Esophagus squamous epithelium (tissue), 5 donors: ENCODE measurements at places on chromosomes 16 and 17.

GRCh38 chr17:77476006-77476405 lies 335.2 kb downstream of the SEC14L1 start:
- no peak for DNase-seq

DNA sequence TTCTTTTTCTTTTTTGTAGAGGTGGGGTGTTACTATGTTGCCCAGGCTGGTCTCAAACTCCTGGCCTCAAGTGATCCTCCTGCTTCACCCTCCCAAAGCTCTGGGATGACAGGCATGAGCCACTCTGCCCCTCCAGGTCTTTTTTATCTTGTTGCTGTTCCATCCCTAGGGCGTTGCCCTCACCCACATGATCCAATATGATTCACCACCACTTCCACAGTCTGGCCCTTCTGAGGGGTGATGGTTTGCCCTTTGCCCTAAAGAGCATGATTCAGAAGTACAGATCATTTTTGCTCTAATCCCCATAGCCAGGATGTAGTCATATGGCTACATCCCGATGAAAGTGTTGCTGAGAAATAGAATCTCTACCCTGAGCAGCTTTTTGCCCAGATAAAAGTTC lies 18.8 kb downstream of the STX4 start:
- DNase-seq = no peak

- no peak for DNase-seq
Observed at GRCh38 chr16:67663877-67664222, 2.7 kb downstream of the ENKD1 start.

- DNase-seq = no peak
Observed at GRCh38 chr17:35129973-35130351, 8.5 kb downstream of the FNDC8 start.

DNA sequence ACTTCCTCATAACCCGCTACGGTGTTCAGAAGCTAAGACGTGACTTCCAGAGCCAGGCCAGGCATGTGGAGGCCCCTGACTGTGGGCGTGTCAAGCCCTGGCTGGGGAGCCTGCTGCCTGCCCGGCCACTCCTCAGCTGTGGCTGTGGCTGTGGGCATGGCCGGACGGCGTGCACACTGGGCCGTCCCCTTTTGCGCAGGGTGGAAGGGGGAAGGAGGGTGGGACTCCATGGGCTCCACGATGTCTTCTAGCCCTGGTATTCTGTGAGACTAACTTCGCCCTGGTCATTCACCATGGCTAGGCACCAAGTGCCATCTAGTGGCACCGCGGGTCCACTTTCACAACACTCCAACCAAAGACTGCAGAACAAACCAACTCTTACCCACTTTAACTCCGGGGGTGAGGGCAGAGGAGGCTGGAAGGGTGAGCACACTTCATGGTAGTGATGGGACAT lies 67.9 kb downstream of the N4BP1 start:
- DNase-seq = no peak

- DNase-seq = no peak
Observed at GRCh38 chr17:37516127-37516571, 26.5 kb downstream of the DUSP14 start.

DNA sequence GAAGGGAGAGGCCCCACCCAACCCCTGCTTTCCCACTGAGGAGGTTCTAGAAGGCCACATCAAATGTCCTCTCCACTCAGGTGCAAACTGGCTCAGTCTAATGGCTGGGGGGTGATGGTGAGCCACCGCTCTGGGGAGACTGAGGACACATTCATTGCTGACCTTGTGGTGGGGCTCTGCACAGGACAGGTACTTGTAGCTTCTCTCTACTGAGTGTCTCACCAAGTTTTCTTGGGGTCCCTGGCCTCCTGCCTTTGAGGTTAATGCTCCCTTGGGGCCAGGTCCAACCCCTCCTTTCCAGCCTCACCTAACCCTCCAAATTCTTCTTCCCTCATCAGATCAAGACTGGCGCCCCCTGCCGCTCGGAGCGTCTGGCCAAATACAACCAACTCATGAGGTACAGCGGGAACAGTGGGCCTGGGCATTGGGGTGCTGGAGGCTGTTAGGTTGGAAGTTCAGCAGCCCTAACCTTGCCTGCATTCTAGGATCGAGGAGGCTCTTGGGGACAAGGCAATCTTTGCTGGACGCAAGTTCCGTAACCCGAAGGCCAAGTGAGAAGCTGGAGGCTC lies 5.7 kb downstream of the ENO3 start:
- DNase-seq = no peak

- no peak for DNase-seq
Observed at GRCh38 chr16:87729266-87729954, 36.4 kb downstream of the KLHDC4 start.

DNA sequence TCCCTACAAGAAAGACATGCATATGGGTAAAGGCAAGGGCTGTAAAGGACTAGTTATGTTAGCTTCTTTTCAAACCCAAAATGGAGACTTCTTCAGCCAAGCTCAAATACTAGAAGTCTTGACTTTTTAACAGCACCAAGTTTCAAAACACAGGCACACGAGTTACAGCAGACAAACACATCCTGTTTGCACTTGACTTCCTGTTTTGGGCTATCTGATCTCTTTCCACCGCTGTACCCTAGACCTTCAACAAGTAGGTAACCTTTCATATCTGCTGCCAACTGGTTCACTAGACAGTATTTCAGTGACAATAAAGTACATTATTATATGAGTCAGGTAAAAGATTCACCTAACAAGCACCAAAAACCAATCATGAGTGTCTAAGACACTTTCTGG lies 12.3 kb downstream of the RFFL start:
- DNase-seq = no peak

DNA sequence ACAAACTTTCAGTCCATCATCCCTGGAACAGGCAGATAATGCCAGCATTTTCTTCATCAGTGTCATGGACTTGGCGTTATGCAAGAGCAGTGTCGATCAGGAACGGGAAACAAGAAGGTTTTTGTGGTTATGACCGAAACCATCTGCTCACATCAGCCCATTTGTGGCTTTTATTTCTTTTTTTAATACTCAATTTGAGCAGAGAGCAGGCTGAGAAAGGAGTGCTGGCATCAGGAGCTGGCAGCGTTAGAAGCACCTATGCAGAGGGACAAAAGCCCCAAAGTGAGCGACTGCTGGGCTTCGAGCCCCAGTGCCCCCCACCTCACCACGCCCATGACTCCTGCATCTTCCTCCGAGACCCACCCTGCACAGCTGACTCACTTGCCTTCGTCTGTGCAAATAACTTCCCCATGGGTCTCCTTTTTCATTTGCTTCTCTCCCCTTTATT lies 16.2 kb upstream of the CD300E start:
- no peak for DNase-seq

DNA sequence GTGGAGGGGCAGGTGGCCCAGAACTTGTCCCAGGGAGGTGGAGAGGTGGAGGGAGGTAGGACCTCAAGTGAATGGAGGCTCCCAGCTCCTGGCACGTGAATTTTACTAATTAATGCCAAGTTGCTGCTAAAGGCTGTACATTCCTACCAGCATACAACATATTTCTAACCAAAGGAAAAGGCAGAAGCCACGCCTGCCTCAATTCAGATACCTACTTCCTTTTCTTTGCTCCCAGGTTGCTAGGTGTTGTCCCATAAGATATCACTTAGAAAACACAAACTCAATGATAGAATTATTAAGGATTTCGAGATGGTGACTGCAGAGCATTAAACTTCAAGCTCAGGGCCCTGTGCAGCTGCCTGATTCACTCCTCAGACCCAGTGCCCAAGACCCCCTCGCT lies 20.5 kb upstream of the SMPD3 start:
- no peak for DNase-seq

GRCh38 chr17:68777856-68778694 lies 176.9 kb upstream of the FAM20A start:
- no peak for DNase-seq

GRCh38 chr16:28879841-28880588 lies 1.7 kb downstream of the ATP2A1 start:
- DNase-seq = peak; percentile 21

DNA sequence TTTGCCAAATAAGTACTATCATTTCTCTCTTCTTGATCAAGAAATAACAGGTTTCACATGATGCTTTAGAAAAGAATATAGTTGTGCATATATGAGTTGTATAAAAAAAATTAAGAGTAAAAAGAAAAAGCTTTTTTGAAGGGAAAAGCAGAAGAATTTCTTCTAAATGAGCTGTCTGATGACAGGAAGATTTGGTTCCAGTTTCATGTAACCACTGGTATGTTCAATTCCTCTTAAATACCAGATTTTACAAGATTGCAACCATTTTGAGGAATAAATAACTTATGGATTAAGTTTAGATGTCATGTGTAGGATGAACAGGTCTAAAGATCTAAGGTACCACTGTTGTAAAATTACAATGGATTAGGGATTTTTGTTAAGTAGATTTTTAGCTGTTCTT lies 45.0 kb downstream of the VMP1 start:
- no peak for DNase-seq

GRCh38 chr16:26281381-26282110 lies 589.8 kb downstream of the HS3ST4 start:
- DNase-seq = no peak

DNA sequence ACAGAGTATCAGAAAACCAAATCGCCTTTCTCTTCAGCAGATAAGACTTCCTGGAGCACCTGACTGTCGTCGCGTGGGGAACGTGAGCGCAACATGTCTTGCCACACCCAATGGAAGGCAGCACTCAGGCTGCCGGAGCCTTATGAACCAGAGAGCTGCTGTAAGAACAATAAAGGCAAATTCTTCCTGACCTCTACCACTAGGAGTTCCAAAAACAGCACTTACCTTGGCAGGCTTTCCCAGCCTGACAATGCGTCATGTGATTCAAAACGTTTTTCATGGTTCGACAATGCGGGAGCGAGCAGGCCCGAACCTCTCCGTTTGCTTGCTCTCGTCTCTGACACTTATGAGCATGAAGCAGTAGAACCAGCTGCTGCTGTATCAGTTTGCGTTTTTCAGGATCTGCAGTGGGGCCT lies 75.8 kb upstream of the TRAP1 start:
- DNase-seq = no peak

DNA sequence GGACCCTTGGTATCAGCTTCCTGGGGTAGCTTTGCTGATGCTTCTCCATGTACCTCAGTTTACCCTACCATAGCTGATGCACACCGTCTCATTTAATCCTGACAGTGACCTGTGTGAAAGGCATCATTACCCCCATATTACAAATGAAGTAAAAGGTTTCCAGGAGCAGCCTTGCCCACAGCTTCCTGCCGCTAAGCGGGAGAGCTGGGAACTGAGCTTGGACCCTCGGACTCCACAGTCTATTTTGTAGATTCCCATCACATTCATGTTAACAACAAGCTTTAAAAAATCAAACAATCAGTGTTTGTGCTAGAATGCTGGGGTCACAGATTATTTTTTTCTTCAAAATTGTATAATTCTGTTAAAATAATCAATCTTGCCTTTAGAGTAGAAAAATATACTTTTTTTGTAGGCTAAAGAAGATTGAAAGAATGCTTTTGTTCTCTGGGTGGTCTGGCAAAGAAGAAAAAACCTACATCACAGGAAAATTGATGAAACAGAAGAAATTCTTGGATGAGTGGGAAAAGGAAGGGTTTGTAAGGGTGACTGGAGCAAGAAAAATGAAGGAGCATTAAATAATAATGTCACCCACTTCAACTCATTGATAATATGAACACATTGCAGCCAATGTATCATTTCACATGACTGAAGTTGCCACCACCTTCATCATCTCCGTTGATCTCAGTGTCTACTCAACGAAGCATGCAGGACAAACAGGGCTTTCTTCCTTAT lies 9.5 kb upstream of the USP10 start:
- no peak for DNase-seq

DNA sequence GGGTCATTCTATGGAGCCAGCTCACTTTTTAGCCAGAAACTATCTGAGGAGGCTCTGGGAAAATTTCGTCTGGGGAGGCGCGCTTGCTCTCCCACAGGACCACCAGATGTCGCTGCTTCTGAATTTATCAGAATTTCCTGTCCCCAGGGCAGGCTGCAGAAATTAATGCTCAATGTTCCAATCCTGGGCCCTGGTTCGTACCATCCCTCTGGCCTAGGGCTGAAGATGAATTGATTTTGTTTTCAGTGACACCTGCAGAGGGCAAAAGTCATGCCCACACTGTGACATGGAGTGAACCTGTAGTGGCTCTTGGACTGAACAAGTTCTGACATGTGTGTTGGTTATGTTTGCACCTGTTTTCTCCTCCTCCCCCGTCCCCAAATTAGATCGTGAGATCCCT lies 482.6 kb downstream of the NPIPA7 start:
- DNase-seq = no peak

DNA sequence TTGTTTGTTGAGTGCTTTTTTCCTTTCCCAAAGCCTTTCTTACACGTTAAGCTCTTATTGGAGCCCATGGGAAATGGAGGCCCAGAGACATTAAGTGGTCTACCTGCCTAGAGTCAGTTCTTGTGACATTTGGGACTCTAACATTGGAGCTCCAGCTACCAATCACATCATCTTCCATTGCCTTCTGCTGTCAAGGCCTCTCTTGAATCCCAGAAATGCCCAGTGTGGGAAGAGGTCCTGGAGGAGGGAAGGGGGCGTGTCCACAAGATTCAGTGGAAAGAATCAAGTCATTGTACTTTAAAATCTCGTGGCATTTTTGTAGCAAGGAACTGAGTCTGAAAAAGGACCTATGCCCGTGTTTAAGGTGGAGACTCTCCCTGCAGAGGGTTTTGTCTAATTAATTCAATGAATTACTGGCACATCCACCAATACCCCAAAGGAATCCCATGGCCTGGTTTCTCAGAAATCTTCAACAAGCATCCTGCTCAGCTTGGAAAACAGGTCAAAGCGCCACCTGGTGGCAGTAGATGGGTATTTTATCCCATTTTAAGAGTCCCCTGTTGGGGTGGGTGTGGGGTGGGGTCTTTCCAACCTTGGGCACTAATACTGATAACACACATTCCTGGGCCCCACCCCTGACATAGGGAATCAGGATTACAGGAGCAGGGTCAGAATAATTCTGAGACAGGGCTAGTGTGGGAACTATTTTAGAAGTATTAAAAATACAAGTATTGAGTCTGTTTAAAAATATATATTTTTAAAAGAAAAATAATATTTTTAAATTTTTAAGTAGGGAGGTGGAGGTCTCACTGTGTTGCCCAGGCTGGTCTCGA lies 24.6 kb downstream of the GPT2 start:
- DNase-seq = no peak

DNA sequence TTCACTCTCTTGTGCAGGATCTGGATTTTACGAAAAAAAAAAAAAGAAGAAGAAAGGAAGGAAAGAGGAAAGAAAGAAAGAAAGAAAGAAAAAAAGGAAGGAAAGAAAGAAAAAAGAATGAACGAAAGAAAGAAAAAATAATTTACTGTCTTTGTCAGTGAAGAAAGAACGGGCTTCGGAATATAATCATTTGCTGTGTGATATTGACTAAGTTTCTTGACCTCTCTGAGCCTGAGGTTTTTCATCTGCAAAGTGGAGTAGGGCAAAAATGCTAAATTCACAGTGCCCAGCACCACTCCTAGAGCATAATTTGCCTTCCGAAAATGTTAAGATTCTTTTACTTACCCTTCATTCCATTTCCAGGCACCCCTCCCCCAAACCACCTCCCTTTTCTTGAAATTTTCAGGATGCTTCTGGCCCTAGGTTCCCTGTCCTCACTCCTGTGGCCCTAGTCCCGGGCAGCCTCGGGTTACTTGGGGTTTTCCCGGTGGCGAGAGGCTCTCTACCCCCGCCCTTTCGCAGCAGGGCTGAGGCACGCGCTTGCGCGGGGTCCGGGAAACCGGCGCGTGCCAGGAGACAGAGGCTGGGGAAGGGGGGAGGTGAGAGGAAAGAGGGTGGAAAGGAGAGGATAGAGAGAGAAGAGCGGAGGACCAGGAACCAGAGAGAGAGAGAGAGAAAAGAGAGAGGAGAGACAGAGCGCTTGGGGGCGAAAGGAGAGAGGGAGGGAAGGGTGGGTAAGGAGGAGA lies at the start of gene CNTNAP1:
Gene CNTNAP1 (plus strand): TSS at position 556 of the 746 bp plus-strand sequence. CDS start 299 bp downstream, outside the sequence.
- no peak for DNase-seq
